AG08395 (cell line): ENCODE measurements at places on chromosomes 16 and 17.

DNA sequence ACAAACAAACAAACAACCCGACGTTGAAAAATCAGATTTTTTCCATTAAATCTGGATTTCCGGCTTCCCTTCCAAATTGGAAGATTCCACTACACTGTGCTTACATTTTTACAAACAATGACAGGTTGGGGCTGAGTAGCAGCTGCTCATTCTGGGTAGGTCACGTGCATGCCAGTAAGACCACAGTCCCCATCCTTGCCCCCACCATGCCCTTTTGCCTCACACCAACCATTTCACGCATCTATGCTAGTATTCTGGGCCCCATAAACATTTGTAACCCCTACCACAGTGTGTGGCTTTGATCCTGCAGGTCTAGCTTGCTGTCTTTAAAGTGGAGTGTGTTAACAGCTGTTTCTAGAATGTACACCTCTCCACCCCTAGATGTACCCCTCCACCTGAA, 366.1 kb downstream of the XYLT1 start:
- no peak for DNase-seq

DNA sequence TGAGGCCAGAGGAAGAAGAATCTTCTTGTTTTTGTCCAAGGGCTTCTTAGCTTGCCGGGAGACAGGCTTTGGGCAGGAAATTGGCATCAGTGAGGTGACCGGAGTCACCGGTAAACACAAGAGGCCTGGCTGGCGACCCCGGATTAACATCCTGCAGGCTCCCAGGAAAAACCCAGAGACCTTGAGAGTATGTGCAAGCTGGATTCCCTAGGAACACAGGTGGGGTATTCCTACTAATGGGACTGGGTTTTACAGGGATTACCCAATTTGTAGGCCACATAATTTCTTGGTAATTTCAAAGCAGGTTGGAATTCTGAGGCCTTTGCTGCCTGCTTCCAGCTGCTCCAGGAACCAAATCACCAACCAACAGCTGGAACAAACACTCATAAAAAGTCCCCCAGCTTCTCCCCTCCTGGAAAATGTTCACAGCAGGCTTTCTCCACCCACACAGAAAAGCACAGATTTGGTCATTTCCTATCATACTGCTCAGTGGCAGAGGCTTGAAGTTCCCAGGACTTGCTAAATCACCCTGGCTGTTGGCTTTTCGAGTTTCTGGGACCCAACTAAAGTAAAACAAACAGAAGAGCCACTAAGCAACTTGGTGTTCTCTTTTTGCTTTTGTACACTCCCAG, 258.8 kb downstream of the IRF8 start:
- DNase-seq = no peak

- no peak for DNase-seq
These were observed 465 bp upstream of the PRSS22 start for GRCh38 chr16:2858245-2859025.

- DNase-seq = peak; percentile 76
These were observed 24.8 kb downstream of the KLHDC4 start for GRCh38 chr16:87740909-87741424.

DNA sequence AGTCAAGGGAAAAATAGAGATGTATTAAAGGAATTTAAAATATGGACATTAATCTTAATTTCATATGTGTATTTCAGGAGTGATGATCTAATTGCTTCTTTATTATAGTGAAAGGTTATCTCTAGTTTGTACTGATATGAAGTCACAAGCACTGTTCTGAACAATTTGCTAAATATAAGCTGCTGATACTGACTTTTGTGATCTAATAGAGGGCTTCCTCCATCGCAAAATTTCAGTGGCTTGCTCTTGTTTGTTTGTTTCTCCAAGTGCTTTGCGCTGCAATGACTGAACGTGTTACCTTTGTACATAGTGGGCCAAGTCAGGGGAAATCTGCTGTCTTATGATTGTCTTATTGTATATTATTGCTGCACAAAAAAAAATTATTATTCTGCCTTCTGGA, 307.0 kb downstream of the KCNJ2 start:
- no peak for DNase-seq

GRCh38 chr16:351804-352520, 561 bp downstream of the AXIN1 start:
- peak; percentile 35 for DNase-seq

DNA sequence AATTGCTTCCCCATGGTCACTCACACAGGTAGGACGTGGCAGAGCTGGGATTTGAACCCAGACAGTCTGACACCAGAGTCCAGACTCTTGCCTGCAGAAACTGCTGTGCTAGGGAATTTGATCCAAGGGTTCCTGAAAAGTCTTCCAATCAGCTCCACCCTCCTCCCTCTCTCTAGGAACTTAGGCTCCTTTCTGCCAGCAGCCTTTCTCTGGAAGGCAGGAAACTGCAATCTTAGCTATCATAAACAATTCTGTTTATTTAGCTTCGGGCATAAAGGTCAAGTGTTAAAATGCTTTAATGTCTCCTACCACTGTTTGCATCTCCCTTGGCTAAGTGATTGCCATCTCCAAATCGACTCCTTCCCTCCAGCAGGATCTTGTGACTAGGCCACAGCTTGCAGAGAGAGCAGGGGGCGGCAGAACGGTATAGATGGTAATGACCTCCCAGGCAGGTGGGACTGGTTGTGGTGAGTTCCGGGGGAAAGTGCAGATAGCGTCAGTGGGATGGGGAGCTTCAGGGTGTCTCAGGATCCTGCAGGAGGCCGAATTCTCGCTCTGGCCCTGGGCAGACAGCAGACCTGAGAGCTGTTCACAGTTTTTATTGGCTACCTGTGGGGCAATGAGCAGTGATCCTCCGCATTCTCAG, 882.4 kb upstream of the EEF2KMT start:
- no peak for DNase-seq
